ENCODE measurements at places on chromosomes 7 and 10. TPM values are rescaled to one million over a fixed set of nuclear protein-coding genes. Genes with fewer than 3 reads are reported as not detected.

DNA sequence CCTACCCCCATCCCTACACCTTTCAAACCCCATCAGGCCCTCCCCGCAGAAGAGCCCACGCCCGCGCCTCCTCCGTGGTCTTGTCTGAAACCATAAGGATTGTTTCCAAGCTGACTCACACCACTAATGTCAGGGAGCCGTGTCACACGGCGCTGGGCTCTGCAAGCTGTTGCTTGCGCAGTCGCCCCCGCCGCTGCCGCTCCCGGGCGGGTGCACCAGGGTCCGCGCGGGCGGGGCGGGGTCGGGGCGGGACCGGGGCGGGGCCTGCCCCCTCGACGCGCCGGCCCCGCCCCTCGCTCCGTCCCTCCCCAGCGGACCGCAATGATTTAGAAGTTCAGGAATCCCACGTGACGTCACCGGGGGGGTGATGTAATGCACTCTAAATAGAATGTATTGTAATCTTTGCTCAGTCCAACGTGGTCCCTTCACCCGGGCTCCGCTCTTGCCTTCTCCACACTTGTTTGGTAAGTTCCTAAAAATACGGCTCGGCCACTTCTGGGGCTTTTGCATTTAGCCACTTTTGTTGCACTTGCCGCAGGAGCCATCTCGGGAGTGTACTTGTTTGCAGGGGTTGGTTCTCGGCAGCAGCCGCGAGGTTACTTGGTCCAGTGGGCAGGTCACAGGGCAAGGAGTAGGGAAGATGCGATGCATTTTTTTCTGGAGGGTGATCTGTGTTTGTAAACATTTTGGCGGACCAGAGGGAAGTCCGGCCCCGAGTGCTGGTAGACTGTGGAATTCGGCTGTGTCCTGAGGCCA is 3.2 kb upstream of the CREB5 start:
- DNase-seq: peak; percentile 83

DNA sequence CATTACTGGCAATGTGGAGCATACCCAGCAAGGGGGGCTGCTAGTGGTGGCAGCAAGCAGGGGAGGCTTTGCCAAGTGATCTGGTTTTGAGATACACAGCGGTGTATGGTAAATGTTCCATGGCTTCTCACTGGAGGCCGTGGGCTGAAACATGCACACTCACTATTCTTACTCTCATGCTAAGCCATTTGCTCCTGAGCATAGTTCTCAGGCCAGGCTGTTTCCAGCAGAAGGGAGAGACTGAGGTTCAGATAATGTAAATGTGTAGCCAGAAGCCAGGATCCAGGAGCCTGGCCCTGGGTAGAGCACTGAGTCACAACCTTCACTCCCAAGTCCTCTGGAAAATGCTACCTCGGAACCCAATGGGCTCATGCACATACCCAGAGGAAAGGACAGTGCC is 757.9 kb downstream of the GRID1 start:
- no peak for DNase-seq

DNA sequence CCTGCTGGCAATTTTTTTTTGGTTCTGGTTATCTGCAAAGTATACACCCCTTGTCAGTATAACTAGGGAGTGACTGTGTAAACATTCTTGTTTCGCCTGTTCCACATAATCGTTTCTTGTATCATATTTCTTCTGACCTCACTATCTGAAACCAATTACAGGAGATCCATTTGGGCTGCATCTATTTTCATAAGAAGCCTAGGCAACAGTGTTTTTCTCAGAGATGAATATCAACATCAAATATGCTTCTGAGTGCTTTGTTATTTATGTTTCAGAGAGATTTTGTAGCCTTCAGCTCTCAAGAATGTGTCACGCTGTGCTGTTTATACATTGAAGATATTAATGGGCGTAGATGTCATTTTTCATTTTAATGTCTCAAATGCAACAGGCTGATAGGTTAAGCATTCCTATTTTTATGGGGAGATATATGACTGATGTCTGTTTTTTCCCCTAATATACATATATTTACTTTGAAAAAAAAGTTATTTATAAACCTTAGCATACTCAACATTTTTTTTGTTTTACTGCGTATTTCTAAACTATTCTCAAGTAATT is 115.5 kb downstream of the FOXP2 start:
- peak; percentile 8 for DNase-seq

DNA sequence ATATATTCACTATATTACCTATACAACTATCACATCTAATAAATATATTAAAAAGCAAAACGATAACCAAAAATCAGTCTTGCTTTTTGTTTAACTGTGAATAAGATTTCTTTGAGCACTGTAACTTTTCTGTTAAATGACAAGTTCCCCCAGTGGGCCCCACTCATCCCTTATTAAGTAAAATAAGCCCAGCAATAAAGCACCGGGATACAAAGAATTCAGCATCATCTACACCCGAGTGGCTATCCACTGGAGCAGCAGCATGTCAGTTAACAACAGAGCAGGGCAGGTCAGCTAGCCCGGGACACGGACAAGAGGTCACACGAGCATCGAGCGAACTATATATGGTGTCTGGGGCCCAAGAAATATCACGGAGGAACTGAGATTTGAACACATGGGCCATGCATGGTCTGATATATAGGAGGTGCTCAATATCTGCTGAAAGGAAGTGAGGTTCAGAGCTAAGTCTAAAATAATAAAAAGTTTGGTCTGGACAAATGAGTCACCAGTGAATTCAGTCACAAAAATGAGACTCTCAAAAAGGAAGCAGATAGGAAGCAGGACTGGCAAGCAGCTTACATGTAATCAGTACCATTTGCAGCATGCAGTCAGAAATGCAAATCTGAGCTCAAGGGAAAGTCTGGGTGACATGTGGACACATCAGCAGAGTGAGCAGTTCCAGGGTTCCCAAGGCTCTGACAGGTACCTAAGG is 4.1 kb downstream of the ERCC6 start:
- no peak for DNase-seq

CYP2C18 gene
- not detected for polyA plus RNA-seq

METTL27 gene
- 1.8 TPM for polyA plus RNA-seq

UBN2 gene
- 12.6 TPM for polyA plus RNA-seq

IDI2 gene
- polyA plus RNA-seq: not detected

HACD1 gene
- 15.3 TPM for polyA plus RNA-seq

KDM7A gene
- polyA plus RNA-seq: 14.3 TPM

Measured in left renal pelvis (tissue), 4 donors.